Iris pigment epithelial cell (primary cell): ENCODE measurements at places on chromosomes 2 and 18.

- no peak for DNase-seq
Observed at GRCh38 chr2:29215073-29215472, 99.9 kb downstream of the CLIP4 start.

DNA sequence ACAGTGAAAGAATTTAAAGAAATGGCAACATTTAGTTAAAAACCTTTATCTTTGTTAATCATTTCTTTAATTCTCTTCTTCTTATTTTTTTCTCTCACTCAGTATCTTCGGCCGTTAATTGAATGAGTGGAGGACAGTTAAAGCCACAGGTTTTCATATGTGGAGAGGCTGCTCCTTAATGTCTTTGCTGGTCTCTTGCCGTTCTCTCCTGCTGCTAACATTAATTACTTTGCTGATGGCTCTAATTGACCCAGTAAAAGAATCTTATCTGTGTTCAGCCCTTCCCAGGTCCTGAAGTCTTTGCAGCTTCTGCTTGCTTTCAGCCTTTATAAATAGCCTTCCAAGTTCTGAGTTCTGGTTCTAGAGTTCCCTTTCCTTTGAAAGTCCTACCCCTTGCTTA lies 77.1 kb downstream of the ADAM23 start:
- no peak for DNase-seq

DNA sequence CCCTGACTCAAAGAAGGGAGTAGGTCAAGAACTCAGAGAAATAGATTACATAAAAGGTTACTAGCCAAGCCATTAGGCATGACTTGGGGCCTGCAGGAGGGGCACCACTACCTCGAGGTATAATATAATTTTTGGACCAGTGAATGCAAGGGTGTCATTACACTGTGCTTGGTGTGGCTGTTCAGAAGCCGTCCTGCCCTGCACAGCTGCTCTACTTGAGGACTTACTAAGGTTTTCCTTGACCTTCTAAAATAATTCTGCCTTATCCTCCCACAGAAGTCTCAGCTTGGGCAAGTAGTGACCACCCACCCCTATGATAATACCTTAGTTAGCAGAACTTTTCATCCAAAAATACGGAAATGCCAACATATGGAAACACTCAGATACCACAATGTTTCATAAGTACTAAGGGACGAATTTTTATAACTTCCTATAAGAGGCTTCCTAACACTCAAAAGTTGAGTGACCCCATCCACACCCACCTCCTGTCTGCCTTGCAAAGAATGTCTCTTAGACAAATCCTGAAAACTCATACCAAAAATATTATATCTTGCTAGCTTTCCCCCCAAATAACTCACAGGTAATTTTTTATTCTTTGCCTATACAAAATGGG lies 17.7 kb upstream of the ATG16L1 start:
- DNase-seq: no peak

DNA sequence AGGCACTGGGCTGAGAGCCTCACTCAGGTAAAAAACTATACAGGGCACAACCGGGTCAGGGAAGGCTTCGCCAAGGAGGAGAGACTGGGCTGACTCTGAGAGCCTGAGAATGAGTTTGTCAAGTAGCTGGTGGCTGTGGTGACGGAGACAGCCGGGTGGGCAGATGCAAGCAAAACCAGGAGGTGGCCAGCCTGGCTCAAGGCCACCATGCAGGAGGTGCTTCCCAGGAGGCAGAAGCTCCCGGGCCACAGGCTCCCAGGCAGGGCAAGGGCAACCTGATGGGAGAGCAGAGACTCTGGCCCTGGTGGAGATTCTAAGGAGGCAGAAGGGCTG lies 2.9 kb upstream of the INHBB start:
- no peak for DNase-seq

DNA sequence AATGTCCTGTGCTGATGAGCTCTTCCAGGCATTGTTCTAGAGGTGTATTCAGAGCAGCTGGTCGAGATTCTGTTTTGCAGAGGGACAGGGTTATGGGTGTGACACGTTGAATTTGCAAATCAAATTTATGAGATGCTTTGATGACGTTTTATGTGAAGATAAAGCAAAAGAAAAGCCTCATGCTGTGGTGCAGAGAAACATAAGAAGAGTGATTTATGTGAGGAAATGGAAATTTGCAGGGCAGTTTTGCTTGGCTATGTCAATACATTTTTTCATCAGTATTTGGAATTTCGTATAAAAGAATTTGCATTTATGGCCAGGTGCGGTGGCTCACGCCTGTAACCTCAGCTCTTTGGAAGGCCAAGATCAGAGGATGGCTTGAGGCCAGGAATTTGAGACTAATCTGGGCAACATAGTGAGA lies 36.4 kb downstream of the TSN start:
- no peak for DNase-seq

GRCh38 chr2:236617796-236618195 lies 48.2 kb downstream of the ACKR3 start:
- no peak for DNase-seq

DNA sequence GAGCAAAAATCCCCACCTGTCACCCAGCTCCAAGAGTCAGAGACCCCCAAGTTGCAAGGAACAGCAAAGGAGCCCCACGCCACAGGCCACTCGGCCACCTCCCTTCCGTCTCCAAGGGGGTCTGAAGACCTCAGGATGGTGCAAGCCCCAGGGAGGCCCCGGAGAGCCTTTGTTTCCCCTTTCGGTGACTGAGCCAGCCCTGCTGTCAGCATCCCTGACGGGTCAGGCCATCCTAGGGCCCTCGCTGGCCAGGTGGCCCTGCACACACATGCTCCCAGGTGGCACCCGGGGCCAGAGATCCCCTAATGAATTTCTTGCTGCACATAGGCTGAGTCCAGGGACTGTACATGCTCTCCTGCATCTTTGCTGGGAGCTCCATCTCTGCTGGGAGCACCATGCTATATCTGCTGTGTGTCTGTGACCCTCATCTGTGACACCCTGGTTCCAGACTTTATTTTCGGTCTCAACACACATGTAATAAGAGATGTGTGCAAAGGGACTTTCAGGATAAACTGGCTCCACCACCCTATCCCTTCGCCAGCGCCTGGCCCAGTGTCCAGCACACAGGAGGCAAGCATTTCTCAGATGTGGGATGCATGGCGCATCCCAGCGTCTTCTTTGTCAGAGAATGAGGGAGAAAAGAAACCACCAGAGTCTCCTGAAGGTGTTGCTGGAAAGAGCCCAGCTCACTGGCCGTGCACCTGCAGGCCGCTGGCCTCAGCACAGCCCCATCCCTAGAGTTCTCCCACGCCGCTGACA lies 27.4 kb downstream of the ADI1 start:
- DNase-seq: no peak

- no peak for DNase-seq
Observed at GRCh38 chr2:1588051-1588977, 156.0 kb downstream of the PXDN start.

DNA sequence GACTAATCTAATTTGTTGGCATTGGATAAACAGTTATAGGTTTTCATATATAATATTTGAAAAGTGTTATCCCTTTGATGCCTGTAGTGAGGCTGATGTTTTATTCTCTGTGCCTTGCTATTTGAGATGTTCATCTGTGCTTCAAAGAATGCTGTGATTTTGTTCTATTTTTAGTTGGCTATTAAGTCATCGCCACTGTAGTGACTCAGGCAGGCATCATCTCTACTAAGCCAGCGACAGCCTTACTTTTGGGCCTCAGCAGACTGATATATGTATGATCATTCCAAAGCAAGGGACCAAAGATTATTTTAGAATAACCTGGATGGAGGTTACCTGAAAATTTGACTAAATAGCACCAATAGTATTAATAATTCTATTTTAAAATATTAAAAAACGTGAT lies 1674.5 kb upstream of the NXPH2 start:
- DNase-seq: peak; percentile 76

DNA sequence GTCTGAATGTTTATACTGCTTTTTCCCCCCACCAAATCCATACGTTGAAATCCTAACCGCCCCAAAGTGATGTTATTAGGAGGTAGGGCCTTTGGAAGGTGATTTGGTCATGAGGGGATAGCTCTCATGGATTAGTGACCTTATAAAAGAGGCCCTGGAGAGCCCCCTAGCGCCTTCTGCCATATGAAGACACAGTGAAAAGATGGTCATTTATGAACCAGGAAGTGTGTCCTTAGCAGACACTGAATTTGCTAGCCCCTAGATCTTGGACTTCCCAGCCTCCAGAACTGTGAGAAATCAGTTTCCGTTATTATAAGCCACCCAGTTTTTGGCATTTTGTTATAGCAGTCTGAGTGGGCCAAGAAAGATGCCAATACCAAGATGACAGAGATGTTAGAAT lies 7.2 kb upstream of the TSN start:
- peak; percentile 49 for DNase-seq

DNA sequence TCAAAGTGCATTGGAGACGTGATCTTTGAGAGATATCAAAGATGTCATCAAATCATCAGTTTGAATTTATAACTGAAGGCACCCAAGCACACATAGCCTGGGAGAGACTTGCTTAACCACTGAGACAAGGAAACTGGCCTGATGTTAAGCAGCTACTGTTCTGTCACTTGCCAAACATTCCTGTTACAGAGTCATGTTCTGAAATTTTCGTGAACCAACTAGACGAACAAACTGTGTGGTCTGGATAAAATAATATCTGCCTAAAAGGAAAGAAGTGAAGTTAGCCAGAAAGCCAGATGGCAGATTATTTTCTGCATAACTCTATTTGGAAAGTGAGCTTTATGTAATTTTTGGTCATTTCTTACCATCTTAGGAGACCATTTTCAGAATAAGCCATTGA lies 51.4 kb downstream of the SPATS2L start:
- no peak for DNase-seq

- DNase-seq: no peak
Observed at GRCh38 chr18:12262748-12263147, 8.6 kb downstream of the CIDEA start.

- DNase-seq: no peak
Observed at GRCh38 chr2:240687045-240687740, 4.5 kb upstream of the AQP12A start.

DNA sequence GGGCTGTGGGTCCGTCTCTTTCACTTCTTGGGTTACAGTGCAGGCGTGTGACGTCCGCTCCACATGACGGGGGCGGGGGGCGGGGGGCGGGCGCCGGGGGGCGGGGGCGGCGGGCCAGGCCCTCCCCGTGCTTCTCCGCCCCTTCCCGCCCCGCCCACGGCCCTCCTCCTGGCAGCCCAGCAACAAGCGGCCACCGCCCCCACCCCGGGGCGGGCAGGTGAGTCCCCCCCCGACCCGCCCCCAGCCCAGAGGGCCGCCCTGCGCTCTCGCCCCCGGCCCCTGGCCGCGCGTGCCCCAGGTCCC lies 3.6 kb downstream of the ZNF516 start:
- DNase-seq: peak; percentile 59

- peak; percentile 77 for DNase-seq
Observed at GRCh38 chr2:158414538-158414937, 42.0 kb downstream of the CCDC148 start.

- no peak for DNase-seq
Observed at GRCh38 chr2:100470898-100471514, 724 bp downstream of the NMS start.

- DNase-seq: peak; percentile 61
Observed at GRCh38 chr18:58998401-58999203, 133.9 kb downstream of the ZNF532 start.

GRCh38 chr2:242058116-242058680 lies 188.7 kb downstream of the RTP5 start:
- no peak for DNase-seq

- no peak for DNase-seq
Observed at GRCh38 chr2:34664266-34664665, 1065.2 kb upstream of the FAM98A start.

DNA sequence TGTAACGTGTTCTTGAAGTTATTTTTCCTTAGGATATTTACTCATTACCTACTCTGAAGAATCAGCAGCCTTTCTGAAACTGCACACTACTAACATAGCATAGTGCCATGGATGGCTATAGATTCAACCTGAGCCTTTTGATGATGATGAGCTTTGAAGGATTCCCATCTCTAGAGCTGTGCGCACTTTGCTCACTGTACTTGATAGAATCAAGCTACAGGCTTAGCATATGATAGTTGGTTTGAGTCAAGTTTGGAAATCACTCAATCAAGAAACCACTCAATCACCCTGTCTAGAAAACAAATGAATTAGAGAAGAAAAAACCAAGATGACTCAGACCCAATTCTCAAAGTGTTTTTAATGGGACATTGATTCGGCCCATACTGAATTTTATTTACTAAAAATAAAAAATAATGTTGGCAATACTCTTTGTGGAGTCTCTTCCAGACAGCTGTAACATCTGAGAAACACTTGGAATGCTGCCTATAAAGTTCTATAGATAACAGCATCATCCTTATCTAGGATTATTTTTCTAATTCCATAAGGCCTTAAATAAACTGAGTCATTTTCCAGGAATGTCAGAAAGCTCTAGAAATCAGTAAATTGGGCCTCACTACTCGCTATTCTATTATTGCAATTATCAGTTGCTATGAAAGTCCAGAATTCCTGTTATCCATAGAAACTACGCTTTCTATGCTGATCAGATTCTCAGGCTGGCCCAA lies 259.0 kb upstream of the ERBB4 start:
- peak; percentile 55 for DNase-seq

GRCh38 chr2:39865751-39866150 lies 86.7 kb upstream of the THUMPD2 start:
- no peak for DNase-seq
